Kasumi-1 (cell line): ENCODE measurements at places on chromosomes 2 and 18.

DNA sequence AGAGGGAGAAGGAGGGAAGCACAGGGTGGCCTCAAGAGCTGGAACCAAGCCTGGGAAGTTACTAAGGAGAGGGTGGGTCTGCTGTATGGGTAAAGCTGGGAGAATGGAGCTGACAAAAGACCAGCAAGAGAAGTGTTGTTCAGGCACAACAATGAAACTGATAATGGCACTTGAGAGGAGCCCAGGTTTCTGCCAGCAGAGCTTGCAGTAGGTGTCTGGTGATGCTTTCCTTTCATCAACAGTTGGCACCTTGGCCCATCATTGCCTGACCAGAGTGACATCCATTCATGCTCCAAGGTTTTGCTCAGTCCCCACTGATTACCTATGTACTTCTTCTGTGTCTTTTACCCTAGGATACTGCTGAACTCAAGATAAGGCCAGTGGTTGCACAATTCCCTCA lies 92.9 kb upstream of the CXCR4 start:
- no peak for DNase-seq

- peak; percentile 37 for DNase-seq
These were observed 19.6 kb downstream of the CHN1 start for GRCh38 chr2:174985614-174986013.

- no peak for DNase-seq
These were observed 39.2 kb downstream of the TRIP12 start for GRCh38 chr2:229882583-229882982.

DNA sequence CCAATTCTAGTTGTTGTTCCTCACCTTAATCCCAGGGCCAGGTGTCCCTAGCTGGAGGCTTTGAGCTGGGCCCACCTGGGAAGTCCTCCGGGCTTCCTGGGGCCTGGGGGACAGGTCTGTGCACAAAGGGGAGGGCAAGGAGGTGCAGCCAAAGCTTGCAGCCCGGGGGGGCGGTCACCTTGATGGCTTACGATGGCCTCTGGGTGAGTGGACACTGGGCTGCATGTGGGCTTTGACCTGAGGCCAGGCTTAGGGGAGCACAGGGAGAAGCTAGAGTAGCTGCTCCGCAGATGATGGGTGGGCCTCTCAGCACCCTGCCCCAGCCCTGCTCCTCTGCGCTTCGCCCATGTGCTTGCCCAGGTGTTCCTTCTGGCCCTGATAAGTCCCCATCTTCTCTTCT lies 41.8 kb upstream of the HAAO start:
- DNase-seq: no peak

DNA sequence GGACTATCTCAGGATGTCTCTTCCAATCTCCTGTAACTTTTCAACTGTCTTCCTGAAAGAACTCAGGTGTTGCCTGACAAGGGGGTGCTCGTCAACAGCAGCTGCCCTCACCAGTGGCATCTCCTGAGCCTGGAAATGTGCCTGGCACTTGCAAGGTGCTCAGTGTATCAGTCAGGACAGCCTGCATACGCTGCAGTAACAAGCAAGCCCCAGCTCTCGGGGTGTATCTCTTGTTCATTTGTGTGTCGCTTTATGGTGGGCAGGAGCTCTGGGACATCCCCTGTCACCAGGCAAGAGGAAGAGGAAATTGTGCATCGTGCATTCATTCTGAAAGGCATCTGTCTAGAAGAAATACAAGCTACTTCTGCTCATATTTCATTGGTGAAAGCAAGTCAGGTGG lies 263.1 kb downstream of the DCDC2C start:
- no peak for DNase-seq

DNA sequence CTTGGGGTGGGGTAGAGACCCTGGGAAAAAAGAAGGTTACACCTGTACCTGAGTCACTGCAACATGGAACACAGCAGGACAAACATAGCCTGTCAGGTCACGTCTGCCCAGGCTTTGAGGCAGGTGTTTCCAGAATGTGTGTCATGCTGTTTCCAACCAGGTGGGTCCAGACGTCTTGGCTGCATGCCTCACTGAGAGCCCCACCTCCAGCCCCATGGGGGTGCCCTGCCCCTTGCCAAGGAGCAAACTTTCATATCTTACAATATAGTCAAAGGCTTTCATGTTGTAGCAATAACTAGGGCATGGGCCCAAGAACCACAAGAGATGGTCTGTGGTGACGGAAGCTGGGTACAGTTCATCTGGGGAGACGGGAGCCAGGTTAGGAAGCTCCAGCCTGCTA lies 499.7 kb downstream of the BCL11A start:
- DNase-seq: no peak

DNA sequence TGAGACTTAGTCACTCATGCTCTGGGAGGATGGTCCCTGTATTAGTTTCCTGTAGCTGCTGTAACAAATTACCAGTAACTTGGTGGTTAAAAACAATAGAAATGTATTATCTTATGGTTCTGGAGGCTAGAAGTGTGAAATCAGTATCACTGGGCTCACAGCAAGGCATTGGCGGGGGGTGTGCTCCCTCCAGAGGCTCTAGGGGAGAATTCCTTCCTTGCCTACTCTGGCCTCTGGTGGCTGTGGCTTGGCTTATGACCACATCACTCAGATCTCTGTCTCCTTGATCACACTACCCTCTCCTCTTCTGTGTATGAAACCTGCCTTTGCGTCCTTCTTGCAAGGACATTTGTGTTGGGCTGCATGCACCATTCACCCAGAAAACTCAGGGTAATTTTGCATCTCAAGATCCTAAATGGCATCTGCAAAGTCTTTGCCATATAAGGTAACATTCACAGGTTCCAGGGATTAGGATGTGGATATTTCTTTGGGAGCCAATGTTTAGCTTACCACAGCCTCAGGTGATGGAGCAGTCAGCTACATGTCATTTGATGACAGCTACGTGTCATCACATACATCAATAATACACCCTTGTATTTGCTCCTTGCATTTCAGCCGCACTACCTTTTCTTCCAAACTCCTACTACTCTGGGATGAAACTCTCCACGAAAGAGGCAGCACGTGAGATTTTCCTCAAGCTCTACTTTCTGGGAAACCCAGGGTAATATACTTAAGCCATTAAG lies 49.6 kb upstream of the POU3F3 start:
- peak; percentile 1 for DNase-seq

DNA sequence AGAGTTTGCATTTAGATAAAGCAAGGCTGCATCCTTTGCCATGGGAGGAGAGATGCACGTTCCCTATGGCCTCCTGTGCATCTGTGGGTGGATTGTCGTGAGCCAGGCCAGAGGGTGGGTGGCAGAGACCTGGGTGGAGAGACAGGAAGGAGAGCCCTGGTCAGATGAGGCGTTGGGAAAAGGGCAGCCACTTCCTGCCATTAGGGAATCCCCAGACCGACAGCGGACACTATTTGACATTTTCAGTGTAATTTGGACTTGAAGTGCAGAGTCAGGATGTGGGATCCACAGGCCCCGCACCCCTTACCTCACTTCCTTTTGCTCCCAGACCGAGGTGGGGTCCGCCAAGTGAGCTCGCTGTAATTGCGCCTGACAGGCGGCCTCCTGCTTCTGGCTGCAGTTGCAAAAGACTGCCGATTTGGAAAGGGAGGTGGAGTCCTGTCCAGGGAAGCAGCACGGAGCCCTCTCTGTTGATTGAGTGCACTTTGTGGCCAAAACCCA lies 150.0 kb downstream of the DYSF start:
- DNase-seq: no peak
